Activated CD8-positive, alpha-beta memory T cell treated with anti-CD3 and anti-CD28 coated beads for 1 hour (primary cell): ENCODE measurements at places on chromosomes 12 and 14.

- no peak for DNase-seq
Observed at GRCh38 chr12:20097626-20098025, 270.7 kb upstream of the PDE3A start.

DNA sequence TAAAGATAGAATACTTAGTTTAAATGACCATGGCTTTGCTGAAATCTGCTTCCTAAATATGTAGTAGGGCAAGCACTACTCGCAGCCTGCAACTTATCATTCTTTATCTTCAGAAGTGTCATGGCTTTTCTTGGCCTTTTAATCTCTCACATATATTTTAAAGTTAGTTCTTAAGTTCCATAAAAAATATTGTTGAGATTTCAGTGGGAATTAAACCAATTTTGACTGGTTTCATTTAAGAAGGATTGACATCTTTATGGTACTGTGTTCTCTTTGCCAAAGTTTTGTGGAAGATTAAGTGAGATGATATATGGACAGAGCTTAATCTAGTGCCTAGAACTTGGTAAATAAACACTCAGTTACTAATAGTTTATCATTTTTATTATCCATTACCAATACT is 56.7 kb downstream of the KIAA0586 start:
- no peak for DNase-seq

DNA sequence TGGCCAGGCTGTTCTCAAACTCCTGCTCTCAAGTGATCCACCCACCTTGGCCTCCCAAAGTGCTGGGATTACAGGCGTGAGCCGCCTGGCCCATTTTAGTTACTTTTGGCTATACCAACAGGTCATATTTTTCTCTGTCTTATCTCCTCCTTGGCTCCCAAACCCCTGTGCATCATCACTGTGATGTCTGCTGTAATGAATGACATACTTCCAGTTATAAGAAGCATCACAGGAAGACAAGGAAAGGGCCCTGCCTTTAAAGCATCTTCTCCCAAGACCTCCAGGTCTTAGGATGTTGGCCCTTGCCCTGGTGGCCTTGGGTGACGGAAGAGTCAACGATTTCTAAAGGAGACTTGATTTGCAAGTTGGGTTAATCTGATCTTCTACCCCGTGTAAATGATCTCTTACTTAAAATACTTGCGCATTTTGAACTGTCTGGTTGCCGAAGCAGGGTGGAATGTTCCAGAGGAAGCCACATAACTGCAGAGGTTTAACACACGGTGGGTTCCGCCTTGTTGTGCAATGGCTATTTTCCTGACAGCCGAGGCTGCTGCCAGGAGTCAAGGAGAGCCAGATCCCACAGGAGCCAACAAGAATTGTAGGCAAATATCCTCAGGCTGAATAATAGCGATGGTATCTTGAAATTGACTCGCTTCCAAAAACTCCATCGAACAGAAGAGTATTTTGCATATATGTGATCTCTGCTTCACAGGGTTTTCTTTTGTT is 55.7 kb upstream of the PLXNC1 start:
- DNase-seq: no peak

- DNase-seq: no peak
Observed at GRCh38 chr12:113639474-113639873, 167.8 kb upstream of the LHX5 start.

GRCh38 chr14:47270715-47271114 is 404.7 kb downstream of the MDGA2 start:
- no peak for DNase-seq

DNA sequence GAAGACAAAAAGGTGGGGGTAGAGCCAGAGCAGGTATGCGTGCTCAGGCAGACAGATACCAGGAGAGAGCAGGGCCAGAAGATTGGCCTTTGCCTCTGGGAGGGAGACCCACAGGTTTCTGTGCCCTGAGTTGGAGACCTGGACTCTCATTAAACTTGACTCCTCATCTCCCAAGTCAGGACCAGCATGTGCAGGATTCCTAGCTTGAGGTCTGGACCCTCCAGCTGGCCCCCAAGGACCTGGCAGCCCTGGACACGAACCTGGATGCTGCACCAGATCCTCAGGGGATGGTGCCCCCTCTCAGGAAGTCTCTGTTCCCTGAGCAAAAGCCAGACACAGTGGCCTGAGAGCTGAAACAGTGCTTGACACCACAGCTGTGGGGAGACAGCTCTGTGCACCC is 10.5 kb upstream of the KRT73 start:
- no peak for DNase-seq

GRCh38 chr12:111193496-111193895 is 175.4 kb downstream of the PHETA1 start:
- no peak for DNase-seq

GRCh38 chr14:104351849-104352492 is 213.6 kb downstream of the KIF26A start:
- no peak for DNase-seq

GRCh38 chr12:93413064-93413463 is 28.7 kb downstream of the UBE2N start:
- no peak for DNase-seq

DNA sequence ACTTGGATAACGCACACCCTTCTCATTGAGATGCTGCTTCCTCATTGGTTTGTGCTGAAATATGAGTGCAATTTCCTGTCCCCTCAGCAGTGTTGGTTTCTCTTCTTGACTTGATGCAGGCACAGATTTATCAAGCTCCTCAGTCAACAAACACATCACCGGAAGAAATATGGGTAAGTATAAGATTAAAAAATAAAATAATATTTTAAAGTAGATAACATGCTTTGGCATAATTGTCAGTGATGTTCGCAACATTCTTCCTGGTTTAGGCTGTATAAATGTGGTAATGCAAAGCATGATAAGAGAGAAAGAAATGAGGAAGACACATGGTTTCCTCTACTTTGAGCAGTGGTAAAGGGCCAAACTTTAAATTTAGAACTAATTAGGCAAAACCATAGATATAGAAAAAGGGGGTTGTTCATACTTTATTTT is at the start of gene GPR65:
Gene GPR65 (plus strand): TSS at position 86 of the 432 bp plus-strand sequence. CDS start 5,713 bp downstream, outside the sequence.
- DNase-seq: no peak

DNA sequence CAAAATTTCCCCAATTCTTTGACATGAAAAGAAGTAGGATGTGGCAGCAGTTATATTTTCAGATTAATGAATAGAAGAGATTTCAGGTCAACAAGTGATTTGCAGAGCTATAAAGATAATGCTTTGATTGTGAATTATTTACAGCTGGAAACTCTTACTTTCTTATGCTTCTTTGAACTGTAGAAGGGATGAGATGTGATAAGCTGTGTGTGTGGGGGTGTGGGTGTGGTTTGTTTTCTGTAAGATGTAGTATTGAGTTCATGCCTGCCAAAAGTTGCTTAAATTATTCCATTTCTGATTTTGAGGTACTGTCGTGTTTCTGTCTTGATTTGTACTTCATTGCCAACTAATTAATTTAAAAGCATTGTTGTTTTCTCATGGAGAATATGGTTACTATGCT is 22.7 kb downstream of the AEBP2 start:
- no peak for DNase-seq

DNA sequence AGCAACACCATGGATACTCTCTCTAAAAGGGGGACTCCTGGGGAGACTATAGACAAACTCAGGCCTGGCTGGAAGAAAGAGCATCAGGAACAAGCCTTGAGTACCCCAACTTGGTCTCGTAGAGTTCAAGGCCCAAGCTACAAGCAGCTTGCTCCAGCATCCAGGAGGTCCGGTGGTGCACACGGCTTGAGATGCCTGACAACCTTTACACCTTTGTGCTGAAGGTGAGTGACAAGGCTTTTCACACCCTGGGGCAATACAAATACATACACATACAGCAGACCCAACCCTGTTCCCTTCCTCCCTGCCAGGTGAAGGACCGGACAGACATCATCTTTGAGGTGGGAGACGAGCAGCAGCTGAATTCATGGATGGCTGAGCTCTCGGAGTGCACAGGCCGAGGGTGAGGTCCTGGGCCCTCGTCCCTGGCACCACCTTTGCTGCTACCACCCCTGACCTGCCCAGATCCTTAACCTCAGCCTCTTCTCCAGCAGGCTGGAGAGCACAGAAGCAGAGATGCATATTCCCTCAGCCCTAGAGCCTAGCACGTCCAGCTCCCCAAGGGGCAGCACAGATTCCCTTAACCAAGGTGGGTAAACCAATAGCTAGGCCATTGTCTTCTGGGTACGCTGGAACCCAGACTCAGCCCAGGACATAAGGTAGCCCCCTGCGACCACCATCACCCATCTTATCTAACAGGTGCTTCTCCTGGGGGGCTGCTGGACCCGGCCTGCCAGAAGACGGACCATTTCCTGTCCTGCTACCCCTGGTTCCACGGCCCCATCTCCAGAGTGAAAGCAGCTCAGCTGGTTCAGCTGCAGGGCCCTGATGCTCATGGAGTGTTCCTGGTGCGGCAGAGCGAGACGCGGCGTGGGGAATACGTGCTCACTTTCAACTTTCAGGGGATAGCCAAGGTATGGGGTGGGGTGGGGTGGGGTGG is 41.2 kb downstream of the SH2B3 start:
- DNase-seq: no peak

DNA sequence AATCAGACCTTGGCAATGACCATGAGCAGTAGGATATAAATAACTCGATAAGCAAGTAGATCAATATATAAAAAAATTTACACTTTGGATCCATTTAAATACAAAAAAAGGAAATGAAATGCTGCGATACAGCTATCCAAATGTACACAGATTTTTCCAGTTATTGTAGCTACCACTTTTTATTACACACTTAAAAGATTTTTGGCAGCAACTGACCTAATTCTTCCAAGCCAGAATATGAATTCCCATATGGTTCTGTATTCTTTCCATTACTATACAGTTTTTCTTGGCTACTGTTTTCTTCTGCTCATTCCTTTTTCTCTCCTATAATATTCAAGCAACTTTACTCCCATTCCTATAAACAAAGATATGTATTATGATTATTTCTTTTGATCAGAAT is 52.2 kb downstream of the TMTC1 start:
- DNase-seq: no peak

DNA sequence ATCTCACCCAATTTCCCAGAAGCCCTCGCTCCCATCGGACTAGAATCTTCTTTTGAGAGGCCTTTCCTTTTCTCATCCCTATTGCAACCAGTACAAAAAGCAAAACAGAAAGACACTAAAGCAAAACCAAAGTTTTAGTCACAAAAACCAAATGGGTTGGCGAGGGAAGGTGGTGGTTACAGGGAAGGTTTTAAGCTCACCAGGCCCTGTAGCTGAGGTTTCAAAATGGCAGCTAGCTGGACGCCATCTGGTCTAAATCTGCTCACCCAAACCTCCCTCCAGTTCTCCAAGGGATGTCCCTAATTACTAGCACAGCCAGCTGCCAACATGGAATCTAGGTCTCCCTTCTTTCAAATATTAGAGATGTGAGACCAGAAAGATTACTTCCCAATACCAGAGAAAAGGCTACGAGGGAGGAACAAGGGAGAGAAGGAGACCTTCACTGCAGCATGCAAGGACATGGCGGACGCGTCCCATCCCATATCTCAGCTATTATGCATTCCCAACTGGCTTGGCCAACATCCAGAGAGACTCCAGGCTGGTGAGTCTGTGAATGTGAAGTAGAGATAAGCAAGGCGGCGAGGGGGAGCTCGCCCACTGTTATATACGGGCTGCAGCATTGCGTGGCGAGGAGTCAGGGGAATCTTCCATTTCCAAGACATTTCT is 70.8 kb downstream of the DPF3 start:
- DNase-seq: no peak

GRCh38 chr12:67795236-67795635 is 146.7 kb downstream of the DYRK2 start:
- no peak for DNase-seq

DNA sequence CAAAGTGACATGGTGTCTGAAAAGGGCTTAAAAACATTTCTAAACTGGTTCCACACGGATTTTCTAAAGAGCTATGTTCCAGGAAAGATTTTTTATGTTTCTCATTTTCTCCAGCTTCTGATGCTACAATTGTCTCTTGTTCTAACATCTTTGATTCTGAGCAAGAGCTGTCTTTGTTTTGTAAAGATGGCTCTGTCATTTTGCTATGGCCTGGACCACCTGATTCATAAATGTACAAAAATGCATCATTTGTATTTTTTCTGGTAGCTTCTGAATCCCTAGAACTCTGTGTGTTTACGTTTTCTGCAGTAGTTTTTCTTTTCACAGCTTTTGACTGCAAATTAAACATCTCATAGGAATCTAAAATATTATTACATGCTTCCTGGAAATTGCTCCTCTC is 3.2 kb downstream of the MLH3 start:
- DNase-seq: no peak

DNA sequence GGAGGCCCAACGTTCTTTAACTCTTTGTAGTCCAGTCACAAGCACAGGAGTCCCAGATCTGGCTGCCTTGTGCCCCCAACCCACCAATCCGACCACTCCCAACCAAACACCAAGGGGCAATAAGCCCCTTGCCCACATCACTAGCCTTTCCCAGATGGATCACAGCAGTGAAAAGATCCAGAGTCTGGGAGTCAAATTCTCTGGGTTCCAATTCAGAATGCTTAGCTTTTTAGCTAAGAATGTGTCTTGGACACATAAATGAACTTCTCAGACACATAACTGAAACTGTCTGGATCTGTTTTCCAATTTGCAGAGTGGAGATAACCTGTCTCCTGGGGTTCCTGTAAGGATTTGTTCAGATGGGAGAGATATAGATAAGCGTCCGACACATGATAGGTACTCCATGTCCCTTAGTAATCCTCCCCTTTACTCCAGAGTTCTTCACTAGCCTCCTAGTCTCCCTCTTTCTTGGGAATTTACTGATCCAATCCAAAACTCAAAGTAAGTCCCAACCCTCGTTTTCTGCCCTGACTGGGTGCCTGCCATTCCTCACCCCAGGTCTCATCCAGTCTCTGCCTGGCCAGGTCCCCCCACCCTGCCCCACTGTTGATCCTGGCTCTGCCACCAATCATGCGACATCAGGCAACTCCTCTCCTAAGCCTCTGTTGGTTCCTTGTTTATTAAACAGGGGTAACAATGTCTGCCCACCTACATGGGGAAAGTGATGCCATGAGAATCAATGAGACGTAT is 439 bp upstream of the TNFRSF1A start:
- no peak for DNase-seq

DNA sequence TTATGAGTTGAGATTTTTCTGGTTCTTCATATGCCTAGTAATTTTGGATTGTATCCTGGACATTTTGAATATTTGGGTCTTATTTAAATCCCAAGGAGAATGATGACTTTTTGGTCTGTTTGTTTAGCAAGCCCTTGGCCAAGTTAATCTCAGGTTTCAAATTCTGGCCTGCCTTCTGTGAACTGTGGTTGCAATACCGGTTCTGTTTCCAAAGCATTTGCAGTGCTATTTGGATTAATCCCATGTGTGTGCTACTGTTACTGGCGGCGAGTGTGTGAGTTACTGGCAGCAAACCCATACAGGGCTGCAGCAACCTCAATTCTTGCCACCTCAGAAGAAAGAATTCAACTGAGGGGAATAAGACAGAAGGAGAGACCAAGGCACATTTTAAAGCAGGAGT is 51.1 kb downstream of the TMEM260 start:
- DNase-seq: no peak

GRCh38 chr12:122304924-122305323 is 38.6 kb upstream of the VPS33A start:
- DNase-seq: no peak
